Activated naive CD4-positive, alpha-beta T cell treated with anti-CD3 and anti-CD28 coated beads for 36 hours (primary cell): ENCODE measurements at places on chromosomes 11 and 22. TPM values are rescaled to one million over a fixed set of nuclear protein-coding genes. Genes with fewer than 3 reads are reported as not detected.

DNA sequence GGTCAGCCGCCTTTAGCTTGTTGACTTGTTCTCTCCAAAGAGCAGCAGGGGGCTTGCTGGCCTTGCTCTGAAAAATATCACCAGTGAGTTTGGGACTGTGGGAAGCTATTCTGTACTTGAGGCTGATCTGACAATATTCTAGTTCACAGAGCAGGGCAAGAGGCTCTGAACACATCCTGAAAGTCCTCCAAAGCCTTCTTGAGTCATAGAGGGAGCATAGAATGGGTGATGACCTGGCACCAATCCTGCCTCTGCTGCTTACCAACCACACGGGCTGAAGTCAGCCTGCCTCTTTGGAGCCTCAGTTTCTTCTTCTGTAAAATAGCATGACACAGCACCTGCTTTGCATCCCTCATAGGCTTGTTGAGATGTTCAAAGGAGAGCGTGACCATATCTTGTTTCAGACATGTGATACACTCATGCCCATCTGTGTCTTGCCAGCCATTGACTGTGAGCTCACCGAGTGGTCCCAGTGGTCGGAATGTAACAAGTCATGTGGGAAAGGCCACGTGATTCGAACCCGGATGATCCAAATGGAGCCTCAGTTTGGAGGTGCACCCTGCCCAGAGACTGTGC, 96.6 kb downstream of the RRAS2 start:
- no peak for DNase-seq
- H3K27ac ChIP-seq = no peak overlapping the region
- H3K4me1 ChIP-seq = no peaks in the 10 kb centered on the region
- H3K4me3 ChIP-seq = no peak overlapping the region

The KCNJ4 gene
- not detected for total RNA-seq

The ACRV1 gene
- total RNA-seq = not detected

DNA sequence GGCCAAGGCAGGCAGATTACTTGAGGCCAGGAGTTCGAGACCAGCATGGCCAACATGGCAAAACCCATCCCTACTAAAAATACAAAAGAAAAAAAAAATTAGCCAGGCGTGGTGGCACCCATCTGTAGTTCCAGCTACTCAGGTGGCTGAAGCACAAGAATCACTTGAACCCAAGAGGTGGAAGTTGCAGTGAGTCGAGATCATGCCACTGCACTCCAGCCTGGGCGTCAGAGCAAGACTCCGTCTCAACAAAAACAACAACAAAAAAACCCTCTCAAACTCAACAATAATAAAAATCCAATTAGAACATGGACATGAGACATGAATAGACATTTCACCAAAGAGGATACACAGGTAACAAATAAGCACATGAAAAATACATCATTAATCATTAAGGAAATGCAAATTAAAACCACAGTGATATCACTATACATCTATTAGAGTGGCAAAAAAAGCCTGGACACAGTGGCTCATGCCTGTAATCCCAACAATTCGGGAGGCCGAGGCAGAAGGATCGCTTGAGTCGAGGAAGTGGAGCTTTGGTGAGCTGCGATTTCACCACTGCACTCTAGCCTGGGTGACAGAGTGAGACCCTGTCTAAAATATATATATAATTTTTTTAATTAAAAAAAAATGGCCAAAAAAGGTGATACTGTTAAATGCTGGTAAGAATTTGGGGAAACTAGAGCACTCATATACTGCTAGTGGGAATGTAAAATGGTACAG, 12.7 kb upstream of the SEPTIN5 start:
- H3K27ac ChIP-seq = no peak overlapping the region
- no peak for DNase-seq
- H3K4me3 ChIP-seq = no peak overlapping the region
- H3K27me3 ChIP-seq = no peaks in the 10 kb centered on the region

GRCh38 chr11:75582895-75583717, 21.1 kb downstream of the SERPINH1 start:
- peak overlapping the region; percentile 64 for H3K27ac ChIP-seq
- H3K27me3 ChIP-seq = no peaks in the 10 kb centered on the region
- no peaks in the 10 kb centered on the region for H3K36me3 ChIP-seq

The OR5P2 gene
- total RNA-seq = not detected

GRCh38 chr22:11613898-11614755, 3913.9 kb upstream of the OR11H1 start:
- H3K4me1 ChIP-seq = no peaks in the 10 kb centered on the region
- H3K4me3 ChIP-seq = no peak overlapping the region
- H3K27ac ChIP-seq = no peak overlapping the region
- no peaks in the 10 kb centered on the region for H3K27me3 ChIP-seq
- DNase-seq = no peak

- no peak overlapping the region for H3K27ac ChIP-seq
- H3K4me3 ChIP-seq = no peak overlapping the region
These were observed 35.5 kb upstream of the GAB4 start for GRCh38 chr22:17043521-17043920.

The WNT11 gene
- not detected for total RNA-seq

DNA sequence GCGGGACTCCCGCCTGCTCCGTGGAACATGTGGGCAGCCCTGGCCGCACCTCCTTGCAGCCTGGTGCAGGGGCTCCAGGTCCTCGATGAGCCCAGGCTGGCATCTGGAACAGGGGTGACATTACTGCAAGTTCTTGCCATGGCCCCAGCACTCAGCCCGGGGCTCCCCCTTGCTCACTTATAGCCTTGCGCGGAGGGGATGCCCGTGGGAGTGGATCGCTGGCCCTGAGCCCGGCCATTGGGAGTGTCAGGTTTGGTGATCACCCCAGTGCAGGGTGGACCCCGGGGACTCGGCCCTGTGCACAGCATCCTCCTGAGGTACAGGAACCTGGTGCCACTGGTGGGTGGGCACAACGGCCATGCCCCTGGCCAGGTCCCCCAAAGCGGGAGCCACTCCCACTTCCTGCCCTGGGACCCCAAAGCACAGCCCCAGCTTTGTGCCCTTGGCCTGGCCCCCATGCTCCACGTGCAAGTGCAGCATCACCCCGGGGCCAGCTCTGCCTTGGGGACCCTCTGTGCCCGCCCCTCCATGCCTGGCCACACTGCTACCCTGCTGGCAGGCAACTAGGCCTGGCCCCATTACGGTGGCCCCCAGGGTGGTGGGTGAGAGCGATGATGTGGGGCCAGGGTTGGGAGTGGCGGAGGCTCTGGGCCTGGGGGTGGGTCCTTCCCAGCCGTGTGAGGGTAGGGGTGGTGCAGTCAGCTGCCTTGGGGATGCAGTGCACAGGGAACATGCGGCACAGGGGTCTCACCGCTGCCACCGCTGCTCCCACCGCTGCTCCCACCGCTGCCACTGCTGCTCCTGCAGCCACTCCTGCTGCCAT, 439.8 kb downstream of the TBC1D22A start:
- DNase-seq = no peak
- no peaks in the 10 kb centered on the region for H3K36me3 ChIP-seq
- H3K27ac ChIP-seq = no peak overlapping the region
- H3K4me3 ChIP-seq = no peak overlapping the region
